Islet precursor cell (in vitro differentiated cells): ENCODE measurements at places on chromosomes 16 and 17.
A peak's percentile ranks its signal among the peaks of the same experiment; 100 is the strongest.

- no peak for DNase-seq
Observed at GRCh38 chr17:61734466-61734865, 128.9 kb downstream of the BRIP1 start.

GRCh38 chr16:87945351-87946042 is 5.7 kb upstream of the BANP start:
- DNase-seq, result peak; percentile 99

DNA sequence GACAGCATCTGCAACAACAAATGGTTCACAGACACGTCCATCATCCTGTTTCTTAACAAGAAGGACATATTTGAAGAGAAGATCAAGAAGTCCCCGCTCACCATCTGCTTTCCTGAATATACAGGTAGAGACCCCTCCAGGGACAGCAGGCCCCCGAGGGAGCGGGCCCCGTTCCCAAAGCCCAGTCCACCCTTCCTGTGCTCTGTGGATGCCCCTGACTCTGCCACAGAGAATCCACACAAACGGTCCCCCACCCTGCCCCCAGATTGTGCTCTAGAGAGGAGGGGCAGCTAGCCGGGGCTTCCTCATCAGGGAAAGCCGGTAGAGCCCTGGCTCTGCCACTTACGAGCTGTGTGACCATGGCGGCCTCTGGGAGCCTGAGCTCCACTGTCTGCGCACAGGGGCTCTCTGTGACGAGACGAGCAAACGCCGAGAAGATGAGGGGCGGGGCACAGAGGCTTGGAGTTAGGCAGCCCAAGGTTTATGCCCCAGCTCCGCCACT is 84.4 kb downstream of the AMFR start:
- DNase-seq, result no peak

GRCh38 chr16:59634004-59634579 is 900.0 kb upstream of the GOT2 start:
- no peak for DNase-seq

GRCh38 chr17:42509841-42510240 is 26.2 kb upstream of the NAGLU start:
- DNase-seq, result no peak

GRCh38 chr16:89090182-89090630 is 3.4 kb upstream of the ACSF3 start:
- no peak for DNase-seq

GRCh38 chr17:75888484-75888883 is 8.3 kb downstream of the TRIM65 start:
- DNase-seq, result no peak

GRCh38 chr17:64411999-64412771 is 21.5 kb upstream of the PECAM1 start:
- peak; percentile 80 for DNase-seq

- no peak for DNase-seq
Observed at GRCh38 chr16:71555230-71555891, 21.5 kb downstream of the TAT start.

- DNase-seq, result no peak
Observed at GRCh38 chr17:61338000-61338798, 61.4 kb upstream of the TBX2 start.

GRCh38 chr17:80395402-80396151 is 19.4 kb upstream of the ENDOV start:
- no peak for DNase-seq

DNA sequence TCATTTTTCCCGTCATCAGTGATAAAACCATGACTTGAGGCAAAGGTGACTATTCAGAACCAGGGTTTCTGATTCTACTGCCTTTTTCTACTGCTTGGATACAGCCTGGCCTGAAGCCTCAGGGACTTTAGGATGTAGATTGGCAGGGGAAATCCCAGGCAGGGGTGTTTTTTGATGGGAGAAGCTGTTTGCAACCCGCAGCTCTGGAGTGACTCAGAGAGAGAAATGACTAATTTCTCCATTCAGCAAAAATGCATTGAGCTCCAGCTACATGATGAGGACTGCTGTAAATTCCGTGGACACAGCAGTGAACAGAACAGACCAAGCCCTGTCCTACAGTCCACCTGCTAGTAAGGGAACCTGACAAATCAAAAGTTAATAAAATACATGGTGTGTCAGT is 560.6 kb downstream of the CDH13 start:
- DNase-seq, result no peak

DNA sequence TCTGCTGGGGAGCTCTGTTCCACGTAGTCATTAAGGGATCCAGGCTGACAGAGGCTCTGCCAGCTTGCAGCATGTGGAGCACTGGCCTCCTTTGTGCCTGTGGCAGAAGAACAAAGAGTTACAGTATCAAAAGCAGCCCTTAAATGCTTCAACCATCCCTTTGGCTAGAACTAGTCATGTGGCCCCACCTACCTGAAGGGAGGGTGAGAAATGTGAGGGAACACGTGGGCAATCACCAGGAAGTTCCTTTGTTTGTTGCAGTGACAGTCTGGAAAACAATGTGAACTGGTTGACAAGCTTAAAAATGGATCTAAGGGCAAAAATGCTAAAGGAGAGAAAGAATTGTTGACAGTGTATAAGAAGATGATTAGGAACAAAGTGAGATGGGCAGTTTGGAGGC is 290.4 kb upstream of the HSBP1 start:
- DNase-seq, result no peak

DNA sequence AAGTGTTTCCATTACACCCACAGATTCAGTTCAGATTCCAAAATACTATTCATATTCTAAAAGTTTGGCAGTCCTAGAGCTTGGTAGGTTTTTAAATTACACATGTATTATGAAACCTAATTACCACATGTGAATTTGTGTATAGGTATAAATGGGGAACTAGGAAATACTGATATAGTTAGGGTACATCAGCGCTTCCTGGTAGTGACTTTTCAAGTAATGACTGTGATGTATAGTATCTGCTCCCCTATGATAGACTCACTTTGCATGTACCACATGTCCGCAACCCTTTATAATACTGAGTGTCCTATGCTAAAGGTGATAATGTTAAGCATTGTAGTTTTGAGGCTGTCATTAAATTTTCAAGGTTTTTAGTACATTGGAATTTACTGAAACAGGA is 22.9 kb downstream of the CDK12 start:
- DNase-seq, result no peak

GRCh38 chr17:74821655-74822334 is 37.9 kb downstream of the GRIN2C start:
- no peak for DNase-seq

GRCh38 chr16:51508490-51509212 is 357.6 kb upstream of the SALL1 start:
- DNase-seq, result no peak

DNA sequence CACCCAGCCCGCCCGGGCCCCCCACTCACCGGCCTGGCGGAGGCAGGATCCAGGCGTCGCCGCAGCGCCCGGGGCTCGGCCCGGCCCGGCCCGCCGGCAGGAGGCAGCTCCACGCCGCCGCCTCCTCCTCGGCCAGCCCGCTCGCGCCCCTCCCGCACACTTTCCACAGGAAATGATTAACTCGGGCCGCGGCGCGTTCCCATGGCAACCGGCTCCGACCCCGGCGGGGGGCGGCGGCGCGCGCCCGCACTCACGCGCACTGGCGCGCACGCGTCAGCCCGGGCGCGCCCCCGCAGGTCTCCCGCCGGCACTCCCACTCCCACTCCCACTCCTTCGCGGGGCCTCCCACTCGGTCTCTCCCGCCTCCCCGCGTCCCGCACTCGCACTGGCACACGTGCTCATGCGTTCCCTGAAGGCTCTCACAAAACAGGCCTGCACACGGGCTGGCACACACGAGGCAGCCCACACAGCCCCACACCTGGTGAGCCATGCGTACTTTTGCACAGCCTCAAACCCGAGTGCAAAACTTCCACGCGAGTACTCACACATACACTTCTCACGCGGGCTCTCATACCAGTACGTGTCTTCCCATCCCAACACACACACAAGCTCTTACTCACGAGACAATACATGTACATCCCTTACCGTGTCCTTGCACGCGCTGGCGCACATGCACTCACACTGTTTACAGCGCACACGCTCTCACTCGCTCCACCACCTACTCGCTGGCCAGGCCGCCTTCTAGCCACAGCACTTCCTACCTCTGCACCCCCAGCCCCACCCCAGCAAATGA is at the start of gene KIFC3:
Gene KIFC3 (minus strand): TSS at position 151 of the 793 bp plus-strand sequence. CDS start 4,248 bp downstream, outside the sequence.
- peak; percentile 86 for DNase-seq

DNA sequence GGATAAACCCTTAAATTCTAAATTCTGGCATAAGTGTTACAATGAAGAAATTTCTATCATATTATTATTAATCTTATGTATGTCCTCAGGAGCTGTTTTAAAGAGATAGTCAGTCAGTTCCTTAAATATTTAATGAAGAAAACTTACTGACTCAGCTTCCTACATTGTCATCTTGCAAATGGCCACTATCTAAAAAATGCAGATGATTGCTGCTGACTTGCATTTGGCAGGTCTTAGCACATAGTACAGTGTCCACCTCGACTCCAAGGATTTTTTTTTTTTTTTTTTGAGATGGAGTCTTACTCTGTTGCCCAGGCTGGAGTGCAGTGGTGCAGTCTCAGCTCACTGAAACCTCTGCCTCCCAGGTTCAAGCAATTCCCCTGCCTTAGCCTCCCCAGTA is 55.1 kb upstream of the CORO6 start:
- no peak for DNase-seq

GRCh38 chr16:887846-888245 is 82.9 kb downstream of the LMF1 start:
- DNase-seq, result no peak

DNA sequence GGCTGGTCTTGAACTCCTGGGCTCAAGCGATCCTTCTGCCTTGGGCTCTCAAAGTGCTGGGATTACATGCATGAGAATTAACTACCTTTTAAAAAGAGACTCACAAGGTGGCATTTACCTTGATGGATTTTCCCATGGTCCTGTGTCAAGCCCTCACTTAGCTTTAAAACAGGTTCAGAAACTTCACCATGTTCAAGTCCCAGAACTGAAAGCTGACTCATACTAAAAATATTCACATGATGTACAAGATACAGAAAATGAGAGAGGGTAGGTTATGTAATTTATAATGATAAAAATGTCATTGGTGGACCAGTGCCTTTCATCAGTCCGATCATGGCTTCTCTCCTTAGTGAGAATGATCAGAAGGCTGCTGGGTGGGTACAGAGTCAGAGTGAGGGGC is 4.3 kb upstream of the AKAP1 start:
- no peak for DNase-seq

- no peak for DNase-seq
Observed at GRCh38 chr17:7348478-7349242, 3.3 kb upstream of the KCTD11 start.

- no peak for DNase-seq
Observed at GRCh38 chr17:79406316-79406715, 204.5 kb downstream of the RBFOX3 start.

DNA sequence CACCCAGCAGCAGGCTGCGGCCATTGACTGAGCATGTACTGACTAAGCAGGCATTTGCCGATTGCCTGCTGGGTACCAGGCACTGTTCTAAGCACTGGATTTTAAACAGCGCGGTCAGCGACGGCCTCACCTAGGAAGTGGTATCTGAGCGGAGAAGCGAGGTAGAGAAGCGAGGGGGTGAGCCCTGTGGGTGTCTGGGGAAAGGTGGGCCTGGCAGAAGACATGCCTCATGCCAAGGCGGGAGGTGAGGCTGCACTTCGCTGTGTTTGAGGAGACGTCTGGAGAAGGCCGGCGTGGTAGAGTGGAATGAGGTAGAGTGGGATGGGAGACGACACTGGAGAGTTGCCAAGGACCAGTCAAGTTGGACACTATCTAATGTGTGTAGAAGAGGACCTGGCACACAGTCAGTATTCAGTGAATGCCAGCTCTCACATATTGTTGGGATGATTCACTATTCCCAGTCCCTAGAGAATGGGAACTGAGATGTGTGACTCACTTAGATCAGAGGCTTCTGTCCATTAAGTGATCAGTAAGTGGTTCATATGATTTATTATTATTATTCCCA is 14.4 kb downstream of the SYCE1L start:
- peak; percentile 72 for DNase-seq

DNA sequence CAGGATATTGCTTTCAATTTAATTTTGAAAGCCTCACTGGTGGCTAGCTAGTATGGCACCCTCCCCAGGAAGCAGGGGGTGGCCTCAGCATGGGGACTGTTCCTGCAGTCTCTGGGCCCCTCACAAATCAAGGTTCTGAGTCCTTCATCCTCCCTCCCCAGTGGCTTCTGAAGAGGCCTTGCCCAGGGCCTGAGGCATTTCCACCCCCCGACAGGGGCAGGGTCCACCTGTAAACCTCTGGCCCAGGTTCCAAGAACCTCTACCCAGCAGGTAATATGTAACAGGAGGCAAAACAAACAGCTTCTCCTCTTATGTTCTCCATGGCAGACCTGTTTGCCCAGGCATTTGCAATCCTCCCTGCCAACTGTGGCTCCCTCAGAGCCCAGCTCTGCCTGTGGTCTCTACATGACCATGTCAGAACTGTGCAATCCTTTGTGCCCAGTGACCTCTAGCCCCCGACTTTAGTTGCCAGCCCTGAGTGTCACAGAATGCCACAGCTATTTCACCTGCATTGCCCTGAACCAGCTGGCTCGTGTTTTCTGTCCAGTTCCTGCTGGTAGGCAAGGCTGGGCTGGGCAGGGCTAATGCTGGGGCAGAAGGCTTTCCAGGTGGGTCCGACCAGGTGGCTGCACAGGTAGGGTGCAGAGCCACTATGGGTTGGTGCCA is 14.3 kb downstream of the ACSF2 start:
- DNase-seq, result no peak

GRCh38 chr16:75188832-75189477 is 18.0 kb downstream of the CTRB2 start:
- no peak for DNase-seq

DNA sequence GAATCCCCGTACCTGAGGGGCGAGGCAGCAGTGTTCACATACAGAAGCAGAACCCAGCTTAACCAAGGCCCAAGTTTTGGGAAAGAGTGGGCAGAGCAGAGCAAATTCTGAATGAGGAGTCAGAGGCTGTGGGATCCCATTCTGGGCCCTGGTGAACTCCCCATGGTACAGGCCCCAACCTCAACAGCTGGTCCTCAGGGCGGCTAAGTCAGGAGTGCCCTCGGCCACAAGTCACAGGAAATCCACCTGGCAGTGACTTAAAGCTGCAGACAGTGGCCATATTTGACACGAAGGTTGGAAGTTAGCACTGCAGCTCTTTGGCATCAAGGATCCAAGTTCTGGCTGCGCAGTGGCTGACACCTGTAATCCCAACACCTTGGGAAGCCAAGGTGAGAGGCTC is 237.1 kb downstream of the PARN start:
- DNase-seq, result no peak
